ENCODE measurements at places on chromosomes 11 and 22. TPM values are rescaled to one million over a fixed set of nuclear protein-coding genes. Genes with fewer than 3 reads are reported as not detected.

Gene SLC25A1
- total RNA-seq: 53.6 TPM

DNA sequence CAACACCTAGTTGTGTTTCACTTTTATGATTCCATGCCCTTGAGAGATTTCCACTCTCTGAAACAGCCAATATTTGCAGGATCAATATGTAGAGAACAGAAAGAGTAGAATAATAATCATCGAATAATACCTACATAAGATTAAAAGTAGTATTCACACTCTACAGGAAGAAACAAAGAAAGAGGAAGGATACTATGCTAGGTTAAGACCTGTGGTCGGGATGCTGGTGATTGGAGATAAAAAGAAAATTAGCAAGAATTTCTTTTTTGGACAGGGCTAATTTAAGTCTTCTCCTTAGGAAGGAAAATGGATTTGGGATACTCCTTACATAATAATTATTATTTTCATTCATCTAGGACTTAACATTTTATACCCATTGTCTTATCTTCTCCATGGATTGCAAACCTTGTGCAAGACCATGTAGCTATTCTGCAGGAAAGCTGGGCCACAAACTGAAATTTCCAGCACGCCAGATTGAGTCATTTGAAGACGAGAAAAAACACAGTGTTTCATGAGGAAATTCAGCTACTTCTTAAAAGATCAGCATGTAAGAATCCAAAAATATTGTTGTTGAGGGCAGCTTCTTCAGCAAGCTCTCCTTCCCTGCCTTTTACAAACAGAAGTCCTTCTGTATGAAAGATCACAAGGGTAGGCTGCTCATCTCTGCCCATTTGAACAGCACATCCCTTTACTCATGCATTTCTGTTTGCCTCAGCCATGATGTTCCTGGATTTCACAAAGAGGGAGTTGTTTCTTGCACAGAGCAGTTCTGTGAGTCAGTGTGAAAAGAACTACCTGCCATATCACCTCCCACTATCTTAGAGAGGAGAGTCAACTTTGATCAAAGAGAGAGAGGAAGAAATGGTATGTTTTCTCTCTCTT lies 90.7 kb downstream of the FAM76B start:
- no peak for DNase-seq

Gene THY1
- 7.6 TPM for total RNA-seq

DNA sequence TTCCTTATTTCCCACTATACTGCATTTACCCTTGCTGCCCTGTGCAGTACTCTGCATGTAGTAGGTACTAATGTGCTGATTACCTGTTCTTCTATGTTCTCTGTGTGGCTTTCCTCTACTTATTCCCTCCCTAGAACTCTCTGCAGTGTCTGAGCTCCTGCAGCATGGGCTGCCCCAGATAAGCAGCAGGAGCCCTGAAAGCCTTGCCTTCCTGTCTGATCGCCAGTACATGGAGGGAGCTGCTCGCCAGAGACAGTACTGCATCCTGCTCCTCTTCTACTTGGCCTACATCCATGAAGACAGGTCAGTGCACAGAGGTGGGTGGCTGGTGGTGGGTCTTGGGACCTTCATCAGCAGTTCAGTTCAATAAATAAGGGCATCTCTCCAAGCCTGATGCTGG lies 42.2 kb upstream of the CCDC134 start:
- DNase-seq: no peak

Gene UBQLN3
- not detected for total RNA-seq

Measured in esophagus squamous epithelium (tissue), 5 donors.